GM13977 (cell line): ENCODE measurements at places on chromosomes 2 and 18.
A peak's percentile ranks its signal among the peaks of the same experiment; 100 is the strongest.

DNA sequence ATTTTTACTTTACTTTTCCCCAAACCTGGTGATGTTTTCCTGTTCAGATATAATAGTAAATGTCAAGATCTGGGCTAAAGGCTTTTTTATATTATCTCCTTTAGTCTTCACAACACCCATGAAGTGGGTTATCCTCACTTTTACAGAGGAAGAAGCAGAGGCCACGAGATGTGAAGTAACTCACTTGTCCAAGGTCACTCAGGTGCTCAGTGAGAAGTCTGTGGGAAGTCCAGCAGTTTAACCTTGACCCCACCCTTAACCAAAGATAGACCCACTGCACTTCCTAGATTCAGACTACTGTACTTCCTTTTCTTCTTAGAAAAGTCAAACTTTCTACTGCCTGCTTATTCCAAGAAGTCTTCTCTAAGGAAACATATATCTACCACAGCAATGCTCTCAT, 56.3 kb upstream of the STAT1 start:
- no peak for DNase-seq

- DNase-seq = no peak
Observed at GRCh38 chr2:46003903-46004473, 293.2 kb upstream of the EPAS1 start.

- DNase-seq = no peak
Observed at GRCh38 chr2:223865907-223866508, 28.6 kb upstream of the AP1S3 start.

DNA sequence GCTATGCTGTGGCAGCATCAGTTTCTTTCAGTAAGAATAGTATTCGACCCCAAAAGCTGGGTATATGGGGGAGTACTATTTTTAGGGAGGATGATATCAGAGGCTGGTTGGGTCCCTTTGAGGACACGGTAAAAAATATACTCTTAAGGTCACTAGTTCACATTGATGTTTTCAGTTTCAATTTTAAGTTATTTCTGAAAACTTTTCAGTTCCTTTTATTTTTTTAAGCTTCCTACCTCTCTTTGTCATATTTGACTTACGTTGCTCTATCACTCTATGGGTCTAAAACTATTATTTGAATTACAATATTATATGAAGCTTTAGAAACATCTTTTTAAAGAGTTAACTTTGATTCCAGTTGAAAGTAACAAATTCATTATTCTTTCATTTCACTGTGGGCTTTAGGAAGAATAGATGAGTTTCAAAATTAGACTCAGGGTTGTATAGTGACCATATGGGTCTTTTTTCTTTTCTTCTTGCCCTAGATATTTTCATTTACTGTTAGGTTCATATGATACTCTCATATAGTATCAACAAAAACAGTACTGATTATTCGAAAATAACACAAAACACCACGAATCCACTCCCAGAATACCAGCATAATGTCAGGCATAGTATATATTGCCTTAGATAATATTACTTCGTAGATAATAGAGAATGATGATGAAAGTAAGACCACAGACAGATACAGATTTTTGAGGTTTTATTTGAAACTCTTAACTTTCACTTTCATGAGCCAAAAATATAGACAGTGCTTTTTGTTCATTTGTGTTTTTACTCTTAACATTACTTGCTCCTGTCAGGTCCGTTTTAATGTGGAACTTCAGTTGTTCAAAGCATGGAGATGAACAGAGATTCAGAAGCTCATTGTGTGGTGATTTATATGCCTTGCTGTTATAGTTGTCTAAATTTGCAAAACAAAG, 9.8 kb downstream of the RMDN2 start:
- DNase-seq = peak; percentile 79

- DNase-seq = no peak
Observed at GRCh38 chr2:11314487-11314886, 29.9 kb downstream of the ROCK2 start.

GRCh38 chr2:41294331-41294730, 753.5 kb upstream of the PKDCC start:
- no peak for DNase-seq

DNA sequence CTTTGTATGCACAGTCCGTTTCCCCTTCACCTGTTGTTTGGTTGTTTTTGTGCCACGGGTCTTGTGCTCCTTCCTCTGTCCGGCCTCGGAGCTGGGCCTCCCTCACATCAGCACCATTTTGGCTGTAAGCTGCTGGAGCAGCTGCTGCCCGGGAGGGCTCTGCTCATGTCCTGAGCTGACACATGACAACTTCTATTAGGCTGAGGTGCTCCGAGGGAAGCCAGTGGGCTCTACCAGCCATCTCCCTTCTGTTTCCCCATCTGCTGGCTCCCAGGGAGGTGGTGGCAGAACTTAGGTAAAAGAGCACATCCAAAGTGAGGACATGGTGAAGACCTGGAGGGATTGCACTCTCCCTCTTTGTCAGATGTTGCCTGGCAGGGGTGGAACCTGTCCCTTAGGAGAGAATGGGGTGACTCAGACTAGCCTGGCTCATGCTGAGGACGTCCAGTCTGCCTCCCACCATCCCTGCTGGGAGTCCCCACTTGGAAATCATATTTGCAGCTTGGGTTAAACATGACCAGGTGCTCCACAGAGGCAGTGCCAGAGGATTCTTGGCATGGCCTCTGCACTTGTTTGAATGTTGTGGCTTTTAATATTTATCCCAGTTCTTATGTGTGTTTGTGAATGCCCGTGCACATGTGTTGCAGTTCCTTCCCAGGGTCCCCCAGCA, 49.8 kb upstream of the TNP1 start:
- DNase-seq = no peak

DNA sequence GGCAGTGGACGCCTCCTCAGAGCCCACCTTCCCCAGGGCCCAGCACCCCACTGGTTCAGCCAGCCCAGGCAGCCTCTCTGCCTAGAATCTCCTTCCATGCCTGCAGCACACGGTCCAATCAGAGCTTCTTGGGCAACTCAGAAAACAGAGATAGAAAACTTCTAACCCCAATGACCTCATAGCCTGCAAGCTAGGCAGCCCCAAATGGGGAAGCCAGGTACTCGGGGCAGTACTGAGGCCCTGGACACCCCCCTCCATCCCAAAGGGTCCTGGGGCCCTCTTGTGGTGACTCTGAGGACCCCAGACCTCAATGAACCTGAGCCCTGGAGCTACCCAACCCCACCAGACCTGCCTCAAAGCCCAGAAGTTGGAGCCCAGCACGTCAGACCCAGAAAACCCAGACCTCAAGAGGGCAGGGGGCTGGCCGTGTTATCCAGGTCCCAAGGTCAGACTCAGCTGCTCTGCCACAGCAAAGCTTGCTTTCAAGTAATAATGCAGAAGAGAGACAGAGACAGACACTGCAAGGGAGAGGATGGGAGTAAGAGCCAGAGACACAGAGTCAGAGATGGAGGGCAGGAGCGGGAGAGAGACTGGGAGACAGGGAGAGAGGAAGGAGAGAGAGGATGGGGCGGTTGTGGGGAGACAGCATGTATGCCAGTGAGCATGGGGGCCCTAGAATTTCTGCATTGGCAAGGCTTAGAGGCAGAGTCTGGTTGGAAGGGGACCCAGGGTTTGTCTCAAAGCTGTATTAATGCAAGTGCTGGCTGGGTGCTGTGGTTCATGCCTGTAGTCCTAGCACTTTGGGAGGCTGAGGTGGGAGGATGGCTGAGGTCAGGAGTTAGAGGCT, 28.2 kb downstream of the SERTAD2 start:
- peak; percentile 48 for DNase-seq

GRCh38 chr2:105391058-105391627, 7.7 kb downstream of the FHL2 start:
- DNase-seq = no peak

DNA sequence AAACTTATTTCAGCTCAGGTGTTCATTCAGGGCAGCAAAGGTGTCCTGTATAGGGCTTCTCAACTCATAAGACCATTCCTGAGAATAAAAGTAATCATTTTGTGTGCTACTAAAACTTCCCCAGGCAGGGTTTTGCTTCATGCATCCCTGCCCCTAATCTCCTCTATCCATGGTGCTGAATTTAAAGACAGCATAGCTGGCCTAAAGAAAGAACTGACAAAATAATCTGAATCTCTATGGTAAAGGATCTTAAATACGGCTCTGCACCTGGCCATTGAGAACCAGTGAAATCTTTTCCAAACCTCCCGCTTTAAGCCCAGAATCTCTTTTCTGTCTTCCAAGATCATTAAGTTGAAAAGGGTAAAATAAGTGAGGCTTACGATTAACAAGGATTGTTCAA, 292.1 kb upstream of the KLHL29 start:
- DNase-seq = peak; percentile 5

DNA sequence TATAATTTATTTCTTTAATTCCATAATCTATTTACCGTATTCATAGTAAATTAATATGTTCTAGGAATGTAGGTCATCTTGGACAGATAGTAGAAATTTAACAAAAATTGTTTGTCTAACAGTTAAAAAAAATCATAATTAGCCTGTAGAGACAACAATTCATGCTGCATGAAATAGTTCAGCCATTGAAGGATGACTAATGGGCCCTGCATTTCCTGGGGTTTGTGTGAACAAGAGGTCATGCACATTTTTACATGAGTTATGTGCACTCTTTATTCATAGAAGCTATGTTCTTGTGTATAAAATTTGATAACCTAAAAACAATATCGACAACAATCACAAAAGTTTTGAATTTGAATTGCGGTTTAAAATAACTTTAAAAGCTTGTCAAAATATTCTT, 1663.6 kb downstream of the SUCLG1 start:
- DNase-seq = no peak

DNA sequence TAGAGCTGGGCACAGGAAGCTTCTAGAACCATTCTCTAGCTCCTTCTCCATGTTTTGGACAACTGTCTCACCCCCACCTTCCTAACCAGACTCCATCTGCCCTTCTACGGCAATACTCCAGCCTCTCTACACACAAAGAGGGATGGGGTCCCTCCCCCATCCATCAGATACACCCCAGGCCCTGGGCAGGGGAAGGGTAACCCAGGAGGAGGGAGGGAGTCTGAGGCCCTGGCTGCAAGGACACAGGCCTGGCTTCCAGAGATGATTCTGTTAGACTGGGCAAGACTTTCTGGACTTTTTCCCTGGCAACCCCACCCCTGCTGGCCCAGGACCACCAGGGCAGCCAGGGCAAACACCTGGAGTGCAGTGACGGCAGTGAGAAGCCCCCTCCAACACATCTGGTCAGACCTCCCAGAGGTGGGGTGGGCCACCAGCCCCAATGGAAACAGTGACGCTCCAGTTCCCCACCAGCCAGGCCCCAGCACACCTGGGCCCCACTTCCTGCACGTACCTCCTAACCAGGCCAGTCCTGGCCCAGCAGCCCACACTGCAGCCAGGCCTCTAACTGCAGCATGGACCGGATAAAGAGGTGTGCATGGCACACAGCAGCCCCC, 6.5 kb downstream of the CYP26B1 start:
- DNase-seq = no peak

- DNase-seq = peak; percentile 64
Observed at GRCh38 chr2:112087346-112088020, 32.4 kb downstream of the TMEM87B start.

DNA sequence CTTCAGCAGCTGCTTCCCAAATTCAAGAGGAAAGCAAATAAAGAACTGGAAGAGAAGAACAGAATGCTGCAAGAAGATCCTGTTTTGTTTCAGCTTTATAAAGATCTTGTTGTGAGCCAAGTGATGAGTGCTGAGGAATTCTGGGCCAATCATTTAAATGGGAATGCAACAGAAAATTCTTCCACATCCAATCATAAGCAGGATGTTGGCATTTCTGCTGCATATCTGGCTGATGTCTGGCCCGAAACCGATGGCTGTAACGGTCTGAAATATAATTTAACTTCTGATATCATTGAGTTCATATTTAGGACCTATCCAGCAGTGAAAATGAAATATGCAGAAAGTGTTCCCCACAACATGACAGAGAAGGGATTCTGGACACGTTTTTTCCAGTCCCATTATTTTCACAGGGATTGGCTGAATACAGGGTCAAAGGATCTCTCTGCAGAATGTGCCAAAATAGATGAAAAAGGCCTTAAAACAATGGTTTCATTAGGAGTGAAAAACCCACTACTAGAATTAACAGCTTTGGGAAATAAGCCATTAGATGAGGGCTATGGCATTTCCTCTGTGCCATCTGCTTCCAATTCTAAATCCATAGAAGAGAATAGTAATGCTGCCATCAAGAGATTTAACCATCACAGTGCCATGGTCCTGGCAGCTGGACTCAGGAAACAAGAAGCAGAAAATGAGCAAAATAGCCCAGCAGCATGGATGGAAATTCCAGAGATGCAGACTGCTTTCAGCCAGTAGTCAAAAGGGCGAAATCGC, 175.6 kb downstream of the MC4R start:
- no peak for DNase-seq

GRCh38 chr2:168526641-168527040, 70.6 kb downstream of the CERS6 start:
- no peak for DNase-seq

- DNase-seq = no peak
Observed at GRCh38 chr18:49481317-49481716, 5.7 kb downstream of the C18orf32 start.

- no peak for DNase-seq
Observed at GRCh38 chr2:179824961-179825360, 36.5 kb downstream of the ZNF385B start.

GRCh38 chr2:199144036-199144435, 313.7 kb downstream of the SATB2 start:
- no peak for DNase-seq

GRCh38 chr2:60652832-60653340, 99.4 kb upstream of the BCL11A start:
- no peak for DNase-seq

DNA sequence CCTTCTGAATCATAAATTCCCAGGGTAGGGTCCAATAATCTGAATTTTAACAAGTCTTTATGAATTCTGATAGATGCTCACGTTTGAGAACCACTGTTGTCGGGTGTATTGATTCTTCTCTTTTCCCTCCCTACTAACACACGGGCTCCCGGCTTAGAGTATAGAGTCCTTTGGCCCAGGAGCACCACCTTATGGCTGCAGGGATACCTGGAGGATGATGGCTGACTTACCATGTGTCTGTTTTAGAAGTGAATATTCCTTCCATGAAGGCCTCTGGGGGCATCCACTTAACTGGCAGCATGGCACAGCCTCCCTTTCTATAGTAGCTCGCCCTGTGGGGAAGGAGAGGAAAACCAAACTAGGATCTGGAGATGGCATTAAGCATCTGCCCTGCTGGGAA, 91.7 kb downstream of the CLIP4 start:
- no peak for DNase-seq

DNA sequence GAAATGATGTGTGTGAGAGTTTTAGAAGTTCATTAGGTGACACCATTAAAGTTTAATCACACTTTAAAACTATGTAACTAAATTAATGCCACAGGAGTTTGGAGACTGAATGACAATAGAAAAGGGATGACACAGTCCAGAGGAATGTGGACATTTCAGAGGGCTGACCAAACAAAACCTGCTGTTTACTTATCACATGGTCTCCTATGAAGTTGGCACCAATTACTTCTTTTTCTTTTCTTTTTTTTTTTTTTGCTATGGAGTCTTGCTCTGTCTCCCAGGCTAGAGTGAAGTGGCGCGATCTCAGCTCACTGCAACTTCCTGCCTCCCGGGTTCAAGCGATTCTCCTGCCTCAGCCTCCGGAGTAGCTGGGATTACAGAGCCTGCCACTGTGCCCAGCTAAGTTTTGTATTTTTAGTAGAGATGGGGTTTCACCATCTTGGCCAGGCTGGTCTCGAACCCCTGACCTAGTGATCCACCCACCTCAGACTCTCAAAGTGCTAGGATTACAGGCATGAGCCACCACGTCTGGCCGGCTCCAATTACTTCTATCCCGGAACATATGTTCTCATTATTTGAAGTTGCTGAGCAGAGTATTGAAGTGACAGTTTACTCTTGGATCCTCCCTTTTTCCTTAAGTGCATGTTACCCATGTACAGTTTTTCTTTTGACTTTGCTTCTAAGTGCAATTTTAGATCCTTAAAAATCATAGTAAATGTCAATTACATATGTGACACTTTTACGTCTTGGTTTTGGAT, 4.3 kb downstream of the AGPS start:
- DNase-seq = no peak

GRCh38 chr2:75571730-75572430, 11.1 kb upstream of the EVA1A start:
- no peak for DNase-seq
